ENCODE measurements at places on chromosomes 3 and 15.
A peak's percentile ranks its signal among the peaks of the same experiment; 100 is the strongest.

- DNase-seq = no peak
These were observed 7.2 kb downstream of the EOMES start for GRCh38 chr3:27714692-27715453.

GRCh38 chr15:72764656-72765055, 18.9 kb downstream of the ADPGK start:
- DNase-seq = no peak

GRCh38 chr3:129534428-129535027, 6.1 kb downstream of the RHO start:
- DNase-seq = no peak

GRCh38 chr3:51961602-51962569, 5.4 kb downstream of the PCBP4 start:
- DNase-seq = no peak

- no peak for DNase-seq
These were observed 761.9 kb upstream of the LMCD1 start for GRCh38 chr3:7739754-7740153.

- DNase-seq = no peak
These were observed 137.2 kb upstream of the RAD18 start for GRCh38 chr3:9100513-9100894.

GRCh38 chr15:72540606-72541237, 66.6 kb downstream of the ARIH1 start:
- no peak for DNase-seq

DNA sequence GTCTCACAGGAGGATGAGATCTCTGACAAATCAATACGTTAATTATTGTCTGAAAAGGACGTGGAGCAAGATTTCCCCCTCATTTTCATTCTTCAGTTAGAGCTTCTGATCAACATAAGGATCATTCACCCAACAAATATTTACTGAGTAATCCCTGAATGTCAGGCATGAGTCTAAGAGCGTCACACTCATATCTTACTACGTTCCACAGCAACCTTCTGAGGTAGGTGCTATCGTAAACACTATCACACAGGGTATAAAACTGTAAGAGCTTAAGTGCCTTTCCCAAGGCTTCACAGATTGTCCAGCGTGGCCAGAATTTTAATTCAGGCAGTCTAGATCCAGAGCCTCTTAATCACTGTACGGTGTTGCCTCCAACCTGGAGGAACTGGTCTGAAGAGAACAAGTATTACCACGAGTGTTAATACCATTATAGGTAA, 10.6 kb upstream of the TM4SF1 start:
- DNase-seq = peak; percentile 94

GRCh38 chr3:179681492-179682263, 28.8 kb downstream of the USP13 start:
- no peak for DNase-seq

DNA sequence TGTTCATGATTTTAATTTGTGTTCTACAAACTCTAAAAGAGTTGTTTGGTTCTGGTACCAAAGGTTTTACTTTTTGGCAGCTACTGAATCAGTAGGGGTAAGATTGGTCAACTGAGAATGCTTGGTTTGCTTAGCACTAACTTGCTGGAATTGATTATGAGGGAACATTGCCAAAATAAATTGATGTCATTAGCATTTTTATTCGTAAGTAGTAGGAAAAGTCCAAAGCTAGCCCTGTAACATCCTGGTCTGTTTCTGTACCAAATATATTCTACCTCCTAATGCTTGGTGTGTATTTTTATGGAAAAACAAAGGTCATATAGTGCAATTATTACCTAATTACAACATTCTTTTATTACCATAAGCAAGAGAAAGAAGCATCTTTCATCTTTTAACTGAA, 35.9 kb upstream of the KPNA4 start:
- no peak for DNase-seq

GRCh38 chr15:39886418-39886817, 33.6 kb downstream of the GPR176 start:
- DNase-seq = no peak

- DNase-seq = no peak
These were observed 5.3 kb downstream of the ZNF620 start for GRCh38 chr3:40511031-40511718.

DNA sequence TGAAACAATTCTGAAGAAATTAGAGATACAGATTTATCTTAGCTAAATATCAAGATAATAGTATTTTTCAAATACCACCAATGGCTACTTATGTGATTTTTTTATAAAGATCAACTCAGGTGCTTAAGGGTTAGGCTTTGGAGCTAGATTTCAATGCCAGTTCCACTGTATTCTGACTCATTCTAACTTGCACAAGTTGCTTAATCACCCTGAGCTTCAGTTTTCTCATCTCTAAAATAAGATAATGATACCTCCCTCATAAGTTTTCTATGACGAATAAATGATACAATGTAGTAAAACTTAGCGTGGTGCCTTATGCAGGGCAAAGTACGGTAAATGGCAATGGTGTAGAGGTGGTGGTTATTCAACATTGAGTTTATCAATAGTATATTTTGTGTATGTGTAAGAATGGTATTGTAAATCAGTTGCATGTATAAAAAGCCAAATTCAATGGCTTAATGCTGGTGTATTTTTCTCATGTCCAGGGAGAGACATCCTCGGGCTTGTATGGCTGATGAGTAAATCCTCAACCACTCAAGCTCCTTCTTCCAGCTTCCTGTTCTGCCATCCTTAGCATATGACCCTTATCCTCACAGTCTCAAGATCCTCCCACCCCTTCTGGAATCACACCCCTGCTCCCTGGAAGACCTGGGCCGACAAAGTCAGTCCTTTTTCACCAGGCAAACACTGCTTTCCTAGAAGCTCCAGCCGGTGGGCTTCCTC, 505.9 kb upstream of the CFAP20DC start:
- peak; percentile 55 for DNase-seq

GRCh38 chr3:87575550-87575949, 299.2 kb upstream of the POU1F1 start:
- no peak for DNase-seq

DNA sequence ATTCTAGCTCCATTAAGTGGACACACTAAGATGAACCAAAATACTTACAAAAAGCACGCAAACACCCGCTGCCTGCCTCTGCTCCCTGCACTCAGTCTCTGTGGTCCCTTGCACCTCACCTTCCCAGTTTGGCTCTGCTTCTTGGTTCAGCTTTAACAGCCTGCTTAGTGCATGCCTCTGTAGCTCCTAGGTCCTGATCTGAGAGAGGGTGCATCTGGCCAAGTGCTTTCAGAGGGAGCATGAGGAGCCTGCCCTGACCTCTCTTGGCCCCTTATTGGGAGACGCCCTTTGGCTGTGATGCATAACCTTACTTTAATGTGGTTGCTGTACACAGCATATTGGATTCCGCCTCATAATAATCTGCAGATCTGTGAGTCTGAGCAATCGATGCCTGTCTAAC, 21.2 kb upstream of the ATP10A start:
- DNase-seq = no peak

- DNase-seq = no peak
These were observed 32.9 kb upstream of the FBLN2 start for GRCh38 chr3:13515786-13516759.

GRCh38 chr3:19972054-19972453, 25.2 kb downstream of the RAB5A start:
- DNase-seq = peak; percentile 66

DNA sequence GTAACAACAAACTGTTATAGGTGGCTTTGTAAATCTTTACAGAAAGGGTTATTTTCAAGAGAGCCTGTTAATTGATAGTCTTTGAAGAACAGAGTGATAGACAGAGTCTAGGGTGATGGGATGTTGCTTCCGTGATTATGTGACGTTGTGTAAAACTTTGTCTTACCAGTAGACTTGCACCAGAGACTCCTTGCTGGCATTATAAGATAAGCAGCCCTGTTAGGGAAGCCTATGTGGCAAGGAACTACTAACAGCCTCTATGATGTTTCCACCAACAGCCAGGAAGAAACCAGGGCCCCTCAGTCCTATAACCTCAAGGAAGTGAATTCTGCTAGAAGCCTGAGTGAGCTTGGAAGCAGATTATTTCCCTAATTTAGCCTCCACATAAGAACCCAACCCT, 18.9 kb downstream of the STT3B start:
- DNase-seq = no peak

GRCh38 chr3:16788440-16789056, 96.2 kb upstream of the PLCL2 start:
- DNase-seq = no peak

DNA sequence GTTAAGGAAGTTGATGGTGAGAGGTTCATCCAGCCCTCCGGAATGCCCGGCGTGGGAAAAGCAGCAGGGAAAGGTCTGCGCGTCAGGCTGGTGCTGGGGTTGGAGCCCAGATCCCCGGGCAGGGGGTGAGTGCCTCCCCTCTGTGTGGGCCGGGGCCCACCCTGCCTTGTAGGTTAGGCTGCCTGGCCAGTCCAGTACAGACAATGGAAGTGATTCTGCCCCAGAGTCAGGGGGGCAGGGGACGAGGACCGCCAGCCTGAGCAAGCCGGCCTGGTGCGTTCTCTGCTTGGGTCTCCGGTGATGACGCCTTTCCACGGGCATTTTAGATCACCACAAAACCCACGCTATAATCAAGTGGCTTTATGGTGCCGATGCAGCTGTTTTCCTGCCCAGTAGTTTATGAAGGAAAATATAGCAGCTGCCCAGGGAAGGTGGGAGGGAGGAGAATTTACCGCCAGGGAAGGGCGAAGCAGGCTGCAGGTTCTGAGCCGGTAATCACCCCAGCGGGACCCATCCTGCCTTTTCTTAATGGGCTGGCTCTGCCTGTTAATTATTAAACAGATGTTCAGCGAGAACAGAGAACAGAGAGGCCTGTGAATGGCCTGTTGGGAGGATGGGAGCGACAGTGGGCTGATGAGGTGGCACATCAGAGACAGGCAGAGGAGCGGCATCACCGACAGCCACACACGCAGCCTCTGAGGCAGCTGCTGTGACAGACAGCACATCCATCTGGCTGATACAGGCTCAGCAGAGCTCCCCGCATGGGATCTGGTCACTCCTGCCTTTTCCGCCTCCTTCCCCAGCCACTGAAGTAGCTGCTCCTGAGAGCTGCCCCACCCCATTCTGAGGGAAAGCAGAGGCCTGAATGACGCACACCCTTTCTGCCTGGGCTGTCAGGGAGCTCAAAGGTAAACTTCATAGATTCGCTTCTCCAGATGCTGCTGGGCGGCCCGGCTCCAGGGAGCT, 35.2 kb downstream of the BDH1 start:
- no peak for DNase-seq

GRCh38 chr3:143352850-143353550, 233.4 kb downstream of the CHST2 start:
- DNase-seq = no peak

GRCh38 chr15:77097248-77097721, 26.4 kb upstream of the TSPAN3 start:
- no peak for DNase-seq

GRCh38 chr15:67922971-67923945, 83.4 kb upstream of the RNU6-1 start:
- no peak for DNase-seq

DNA sequence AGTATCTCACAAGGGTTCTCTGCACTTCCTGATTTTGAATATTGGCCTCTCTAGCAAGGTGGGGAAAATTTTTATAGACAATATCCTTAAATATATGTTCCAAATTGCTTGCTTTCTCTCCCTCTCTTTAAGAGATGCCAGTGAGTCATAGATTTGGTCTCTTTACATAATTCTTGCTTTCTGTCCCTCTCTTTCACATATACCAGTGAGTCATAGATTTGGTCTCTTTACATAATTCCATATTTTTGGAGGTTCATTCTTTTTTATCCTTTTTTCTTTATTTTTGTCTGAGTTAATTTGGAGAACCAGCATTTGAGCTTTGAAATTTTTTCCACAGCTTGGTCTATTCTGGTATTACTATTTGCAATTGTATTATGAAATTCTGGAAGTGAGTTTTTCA, 77.7 kb upstream of the NUDT16 start:
- peak; percentile 26 for DNase-seq

DNA sequence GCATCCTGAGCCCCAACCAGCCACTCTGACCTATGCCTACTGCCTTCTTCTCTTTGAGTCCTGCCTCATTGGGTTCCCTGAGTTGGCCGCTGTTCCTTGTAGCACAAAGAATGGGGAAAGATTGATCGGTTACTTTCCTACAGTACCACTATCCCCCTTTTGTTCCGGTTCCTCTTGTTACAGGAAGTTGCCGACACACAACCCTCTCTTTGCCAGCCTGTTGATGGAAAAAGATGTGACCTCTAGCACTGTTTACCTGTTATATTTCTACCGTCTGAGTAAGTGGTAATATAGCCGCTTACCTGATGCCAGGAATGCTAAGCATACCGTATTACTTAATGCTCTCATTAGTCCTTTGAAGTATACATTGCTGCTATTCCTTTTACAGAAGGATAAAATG, 9.7 kb upstream of the AHSG start:
- DNase-seq = no peak

DNA sequence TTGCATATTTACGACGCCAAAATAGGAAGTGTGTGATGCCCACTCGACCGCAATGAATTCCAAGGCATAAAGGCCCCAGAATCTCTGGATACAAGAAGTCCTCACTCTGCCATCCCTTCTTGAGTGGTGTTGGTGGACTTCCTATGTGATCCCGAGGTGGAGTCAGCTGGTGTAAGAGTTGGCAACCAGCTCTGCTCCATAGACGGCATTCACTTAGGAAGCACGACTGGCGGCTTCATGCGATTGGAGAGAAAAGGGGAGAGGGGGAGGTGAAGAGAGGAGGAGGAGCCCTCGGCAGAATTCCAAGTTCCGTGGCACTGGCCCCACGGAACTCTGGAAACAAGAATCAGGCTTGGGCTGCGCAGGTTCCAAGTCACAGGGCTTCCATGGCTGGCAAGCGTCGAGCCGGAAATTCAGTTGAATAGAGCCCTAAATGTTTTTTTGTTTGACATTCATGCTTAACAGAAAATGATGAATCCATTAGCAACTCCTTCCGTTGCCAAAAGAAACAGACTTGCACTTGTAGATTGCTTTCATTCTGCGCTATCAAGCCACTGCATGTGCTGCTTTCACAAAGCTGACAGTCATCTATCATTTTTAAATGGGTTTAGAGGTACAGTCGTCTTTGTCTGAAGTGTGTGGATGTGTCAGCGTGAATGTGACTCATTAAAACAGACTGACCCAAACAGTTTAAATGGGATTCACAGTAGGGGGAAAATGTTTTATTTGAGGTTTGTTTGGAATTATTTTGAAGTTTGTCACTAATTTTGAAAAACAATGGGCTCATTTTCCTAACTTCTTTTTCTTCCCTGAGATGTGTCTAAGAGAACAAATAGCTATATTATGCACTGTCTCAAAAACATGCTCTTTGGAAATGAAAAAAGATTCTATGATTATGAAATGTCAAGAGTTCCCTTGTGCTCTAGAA, 428.3 kb upstream of the ATP11B start:
- peak; percentile 97 for DNase-seq

GRCh38 chr3:126418661-126419131, 24.0 kb downstream of the CFAP100 start:
- no peak for DNase-seq

- DNase-seq = no peak
These were observed 62.1 kb downstream of the SLCO3A1 start for GRCh38 chr15:91915576-91915975.

GRCh38 chr3:154023148-154023547, 98.0 kb upstream of the ARHGEF26 start:
- peak; percentile 25 for DNase-seq

GRCh38 chr3:142680710-142681109, 43.1 kb upstream of the TRPC1 start:
- peak; percentile 9 for DNase-seq
